ENCODE measurements at places on chromosomes 5 and 9.
A peak's percentile ranks its signal among the peaks of the same experiment; 100 is the strongest.

- no peak for DNase-seq
These were observed 136.3 kb downstream of the CEP120 start for GRCh38 chr5:123286891-123287290.

DNA sequence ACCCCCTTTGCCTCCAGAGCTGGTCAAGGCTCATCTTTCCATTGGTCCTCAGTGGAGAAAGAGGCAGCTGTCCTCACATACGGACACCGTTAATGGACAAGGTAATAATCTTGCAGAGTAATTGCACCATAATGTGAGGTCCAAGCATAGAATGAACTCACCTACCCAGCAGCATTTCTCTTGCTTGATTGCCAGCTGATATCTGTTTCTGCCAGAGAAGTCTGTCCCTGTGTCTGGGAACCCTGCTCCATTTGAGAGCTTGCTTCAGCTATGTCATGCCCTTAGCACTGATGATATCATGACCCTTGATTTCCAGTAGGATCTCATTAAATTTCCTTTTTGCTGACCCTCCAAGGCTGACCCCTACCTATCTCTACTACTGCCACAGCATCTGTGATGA, 154.6 kb downstream of the PIK3R1 start:
- DNase-seq, result no peak

DNA sequence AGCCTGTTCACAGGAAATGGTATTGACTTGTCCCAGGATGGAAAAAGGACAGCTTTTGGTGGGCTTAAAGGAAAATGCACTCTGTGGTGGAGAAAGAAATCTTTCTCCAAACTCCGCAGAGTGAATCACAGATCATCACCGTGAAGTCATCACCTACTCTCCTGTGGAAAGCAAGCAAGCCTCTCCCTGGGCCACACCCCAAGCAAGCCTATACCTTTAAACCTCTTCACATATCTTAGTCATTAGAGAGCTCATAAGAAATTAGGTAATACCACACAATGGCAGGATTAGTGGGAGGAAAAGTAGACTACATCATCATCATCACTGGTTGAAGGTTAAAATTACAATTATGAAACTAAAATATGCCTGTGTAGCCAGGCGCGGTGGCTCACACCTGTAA, 23.2 kb downstream of the TLE1 start:
- DNase-seq, result no peak

- DNase-seq, result no peak
These were observed 24.4 kb upstream of the TRIO start for GRCh38 chr5:14118551-14119320.

DNA sequence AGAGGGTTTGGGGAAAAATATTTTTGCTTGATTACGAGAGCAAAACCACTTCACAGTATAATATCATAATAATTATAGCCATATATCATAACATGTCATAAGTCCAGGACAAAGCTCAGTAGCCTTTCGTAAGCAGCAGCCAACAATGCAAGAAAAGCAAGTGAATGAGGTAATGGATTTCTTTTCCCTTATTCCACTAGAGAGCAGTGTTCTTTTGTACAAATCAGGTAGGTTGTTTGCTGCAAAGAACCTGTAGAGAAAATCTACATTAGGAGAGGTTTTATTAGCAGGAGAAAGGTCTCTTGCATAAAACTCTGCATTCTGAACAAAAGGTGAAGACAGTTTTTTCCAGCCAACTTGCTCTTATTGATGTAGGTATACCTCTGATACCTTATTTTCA, 1033.4 kb downstream of the TLE4 start:
- DNase-seq, result no peak

DNA sequence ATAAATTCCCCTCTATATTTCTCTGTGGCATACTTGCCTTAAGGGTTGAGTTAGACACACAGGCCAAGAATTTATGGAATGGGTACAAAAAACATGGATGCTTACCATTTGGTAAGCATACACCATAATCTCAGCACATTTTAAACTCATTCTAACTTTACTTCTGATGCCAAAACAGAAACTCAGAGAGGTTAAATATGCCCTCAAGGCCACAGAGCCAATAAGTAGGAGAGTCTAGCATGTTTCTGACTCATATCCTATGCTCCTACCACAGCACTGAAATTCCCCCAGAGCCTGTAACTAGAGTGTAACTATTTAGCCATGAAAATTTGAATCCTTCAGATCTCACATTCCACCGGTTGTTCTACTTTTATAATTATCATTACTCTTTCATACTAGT, 559.7 kb downstream of the ACTL7B start:
- no peak for DNase-seq

GRCh38 chr9:25716220-25716872, 38.1 kb upstream of the TUSC1 start:
- no peak for DNase-seq

DNA sequence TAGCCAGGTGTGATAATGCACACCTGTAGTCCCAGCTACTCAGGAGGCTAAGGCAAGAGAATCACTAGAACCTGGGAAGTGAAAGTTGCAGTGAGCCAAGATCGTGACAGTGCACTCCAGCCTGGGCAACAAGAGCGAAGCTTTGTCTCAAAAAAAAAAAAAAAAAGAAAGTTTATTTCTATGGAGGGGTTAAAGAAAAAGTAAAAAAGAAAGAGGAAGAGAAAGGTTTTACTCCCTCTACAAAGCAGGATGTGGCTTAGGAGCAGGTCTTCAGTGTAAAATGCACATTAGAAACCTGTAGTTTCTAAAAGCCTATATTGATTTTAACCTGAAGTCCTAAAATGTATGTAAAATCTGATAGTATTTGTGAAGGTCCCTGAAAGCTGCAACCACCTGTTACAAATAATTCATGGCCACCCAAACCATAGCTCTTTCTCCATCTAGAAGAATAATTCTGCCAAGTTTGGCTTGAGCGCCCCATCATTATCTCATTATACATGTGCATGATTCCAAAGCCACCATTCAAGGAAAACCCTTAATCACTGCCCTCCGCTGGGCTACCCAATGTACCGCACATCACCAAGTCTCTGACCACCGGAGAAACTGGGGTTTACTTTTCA, 3.4 kb downstream of the FNBP1 start:
- DNase-seq, result no peak

DNA sequence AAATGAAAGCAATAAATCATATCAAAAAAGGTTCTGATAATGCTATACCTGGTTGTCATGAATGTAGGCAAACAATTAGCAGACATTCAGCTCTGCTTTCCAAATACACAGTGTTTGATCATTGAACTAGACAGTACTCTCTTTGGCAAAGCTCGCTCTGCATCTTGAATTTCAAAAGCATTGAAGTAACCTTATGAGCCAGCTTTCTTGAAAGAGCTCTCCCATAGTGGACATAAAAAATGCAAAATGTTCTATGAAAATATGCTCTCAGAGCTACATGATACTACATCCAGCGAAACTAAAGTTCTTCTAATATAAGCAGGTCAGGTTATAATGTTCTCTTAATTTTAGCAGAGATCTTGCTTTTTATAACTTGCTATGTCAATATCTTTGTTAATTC, 533.4 kb downstream of the CSNK1G3 start:
- DNase-seq, result no peak

DNA sequence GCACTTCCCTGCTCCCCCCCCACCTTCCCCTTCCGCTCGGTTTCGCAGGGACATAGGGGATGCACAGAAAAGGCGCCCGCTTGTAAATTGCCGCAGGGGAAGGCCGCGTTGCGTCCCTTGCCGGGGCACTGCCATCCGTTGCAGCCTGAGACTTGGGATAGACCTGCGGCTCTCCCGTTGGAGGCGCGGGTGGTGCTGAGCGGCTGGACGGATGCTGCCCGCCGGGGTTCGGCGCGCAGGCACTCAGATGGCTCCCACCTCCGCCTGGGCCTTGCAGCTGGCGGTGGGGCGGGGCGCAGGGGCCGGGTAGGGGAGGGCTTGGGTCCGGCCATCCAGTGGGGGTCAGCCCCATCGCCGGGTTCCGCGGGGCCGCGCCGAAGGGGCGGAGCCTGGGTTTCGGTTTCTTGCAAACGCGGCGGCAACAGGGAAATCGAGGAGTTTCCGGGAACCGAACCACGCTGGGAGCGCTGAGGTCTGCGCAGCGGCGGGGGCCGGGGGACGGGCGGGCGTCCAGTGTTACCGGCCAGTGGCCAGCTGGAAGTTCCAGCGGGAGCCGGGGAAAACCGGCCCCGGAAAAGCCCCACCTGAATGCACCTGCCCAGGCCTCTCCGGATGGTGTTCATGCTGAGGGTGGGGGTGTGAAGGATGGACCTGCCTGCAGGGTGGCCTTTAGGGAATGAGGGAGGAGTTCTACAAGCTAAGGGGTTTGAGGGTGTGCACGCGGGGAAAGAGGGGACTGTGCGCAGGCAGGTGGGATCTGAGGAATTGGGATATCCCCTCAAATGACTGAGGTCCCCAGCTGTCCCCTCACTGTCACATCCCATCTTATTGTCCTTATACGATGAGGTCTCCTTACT, 6.3 kb upstream of the IRF1 start:
- peak; percentile 44 for DNase-seq

DNA sequence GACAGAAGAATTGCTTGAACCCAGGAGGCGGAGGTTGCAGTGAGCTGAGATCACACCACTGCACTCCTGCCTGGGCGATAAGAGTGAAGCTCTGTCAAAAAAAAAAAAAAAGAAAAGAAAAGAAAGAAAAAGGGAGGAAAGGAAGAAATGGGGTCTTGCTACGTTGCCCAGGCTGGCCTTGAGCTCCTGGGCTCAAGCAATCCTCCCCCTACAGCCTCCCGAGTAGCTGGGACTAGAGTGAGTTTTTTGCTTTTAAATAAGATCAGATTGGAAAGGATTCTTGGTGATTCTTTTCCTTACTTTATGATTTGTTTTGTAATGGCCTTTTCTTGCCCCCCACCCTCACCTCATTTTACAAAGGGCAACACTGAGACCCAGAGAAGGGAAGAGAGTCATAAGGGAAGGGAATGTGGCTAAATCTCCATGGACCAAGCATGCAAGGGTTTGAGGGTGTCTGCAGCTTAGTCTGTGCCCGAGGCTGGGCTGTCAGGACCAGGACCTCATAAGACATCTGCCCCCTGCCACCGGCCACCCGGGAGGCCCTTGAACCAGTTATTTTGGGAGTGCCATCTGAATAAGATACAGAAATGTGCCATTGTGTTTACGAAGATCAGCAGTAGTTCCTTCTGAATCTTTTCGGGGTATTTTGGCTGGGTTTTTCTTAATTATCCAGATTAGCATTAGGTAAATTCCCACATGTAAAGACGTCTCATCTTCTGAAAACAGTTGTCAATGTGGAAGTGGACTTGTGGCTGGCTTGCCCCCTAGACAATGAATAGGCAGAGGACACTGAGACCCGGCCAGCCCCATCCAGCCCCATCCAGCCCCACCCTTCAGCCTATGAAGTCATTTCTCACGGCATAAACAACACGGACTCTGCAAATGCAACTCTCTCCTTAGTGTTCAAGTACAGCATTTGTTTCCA, 44.5 kb upstream of the GRHPR start:
- no peak for DNase-seq

DNA sequence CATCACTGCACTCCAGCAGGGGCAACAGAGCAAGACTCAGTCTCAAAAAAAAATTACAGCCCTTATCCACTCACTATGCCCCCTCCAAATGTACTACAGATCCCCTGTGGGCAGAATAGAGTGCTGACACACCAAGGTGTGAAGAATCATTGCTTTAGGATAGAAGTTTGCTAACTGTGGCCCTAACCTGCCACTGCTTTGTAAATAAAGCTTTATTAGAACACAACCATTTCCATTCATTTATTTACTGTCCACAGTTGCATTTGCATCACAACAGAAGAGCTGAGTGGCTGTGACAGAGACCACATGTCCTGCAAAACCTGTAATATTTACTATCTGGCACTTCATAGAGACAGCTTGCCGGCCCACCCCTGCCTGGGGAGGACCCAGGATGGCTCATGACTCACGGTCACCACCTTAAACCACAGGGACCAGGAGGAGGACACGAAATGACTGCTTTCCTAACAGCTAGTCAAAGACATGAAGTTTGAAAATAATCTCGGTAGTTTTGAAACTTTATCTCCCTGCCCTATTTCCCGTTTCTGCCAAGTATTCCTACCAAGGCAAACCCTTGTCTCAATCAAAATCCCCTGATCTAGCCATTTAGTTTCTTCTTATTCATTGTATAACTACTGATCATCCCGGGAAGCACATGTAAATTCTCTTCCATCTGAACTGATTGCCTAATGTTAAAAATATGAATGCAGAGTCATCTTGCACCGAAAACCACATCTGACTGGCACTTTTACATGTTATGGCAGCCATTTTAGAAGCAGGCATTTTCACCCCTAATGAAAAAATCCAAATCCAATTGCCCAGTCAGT, 206.1 kb downstream of the SLIT3 start:
- DNase-seq, result no peak

DNA sequence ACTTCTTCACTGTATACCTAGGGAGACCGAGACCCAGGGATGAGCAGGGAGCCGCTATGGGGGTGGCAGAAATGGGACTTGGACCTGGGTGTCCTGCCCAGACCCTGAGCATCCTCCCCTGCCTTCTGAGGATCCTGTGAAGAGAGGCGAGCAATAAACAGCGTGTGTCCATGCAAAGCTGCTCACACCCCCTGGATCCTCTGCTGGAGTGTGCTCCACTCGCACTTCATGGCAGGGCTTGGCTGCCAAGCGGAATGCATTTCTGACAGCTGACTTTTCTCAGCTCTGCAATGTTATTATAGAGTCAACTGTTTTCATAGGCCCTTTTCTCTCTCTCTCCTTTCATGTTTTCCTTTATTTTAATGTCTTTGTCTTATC, 31.0 kb upstream of the ALDH1B1 start:
- DNase-seq, result no peak

DNA sequence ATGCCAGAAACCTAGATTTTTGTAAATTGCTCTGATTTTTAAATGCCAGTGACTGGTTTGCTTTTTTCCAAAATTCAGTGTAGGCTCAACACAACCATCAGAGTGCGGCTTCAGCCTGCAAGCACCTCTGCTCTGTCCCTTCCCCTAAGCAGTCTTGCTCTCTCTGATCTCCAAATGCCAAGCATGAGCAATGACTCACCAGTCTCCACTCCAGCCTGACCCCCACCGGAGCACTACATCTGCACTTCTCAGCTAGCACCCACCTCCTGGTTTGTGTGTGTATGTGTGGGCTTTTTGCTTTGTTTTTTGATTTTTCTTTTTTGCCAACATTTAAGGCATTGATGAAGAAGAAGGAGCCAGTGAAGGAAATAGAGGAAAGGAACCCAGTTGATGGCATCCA, 61.4 kb upstream of the ADRA1B start:
- DNase-seq, result no peak

- DNase-seq, result peak; percentile 42
These were observed at the start of gene GPRIN1 for GRCh38 chr5:176609724-176610434. GPRIN1 (minus strand) TSS chr5:176610156; CDS start chr5:176599834, 10,322 bp downstream.

DNA sequence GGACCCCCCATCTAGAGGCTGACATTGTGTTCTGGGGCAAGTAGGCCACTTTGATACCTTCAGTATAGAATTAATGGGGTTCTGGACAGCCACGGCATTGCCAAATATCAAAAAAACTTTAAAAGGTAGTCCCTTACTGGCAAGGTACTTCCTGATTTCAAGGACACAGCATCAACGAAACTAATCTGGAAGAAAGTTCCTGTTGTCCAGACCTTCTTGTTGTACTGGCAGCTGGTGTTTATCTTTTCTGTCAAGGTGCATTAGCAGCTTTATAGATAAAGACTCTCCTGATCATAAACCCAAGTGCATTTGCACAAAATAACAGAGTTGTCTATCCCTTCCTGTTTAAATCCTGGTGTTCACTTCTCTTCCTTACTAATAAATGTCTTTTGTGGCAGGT, 23.7 kb upstream of the GOLGA1 start:
- DNase-seq, result no peak

GRCh38 chr9:77085416-77085815, 66.0 kb downstream of the FOXB2 start:
- DNase-seq, result no peak
